ENCODE measurements at places on chromosomes 12 and 14.

DNA sequence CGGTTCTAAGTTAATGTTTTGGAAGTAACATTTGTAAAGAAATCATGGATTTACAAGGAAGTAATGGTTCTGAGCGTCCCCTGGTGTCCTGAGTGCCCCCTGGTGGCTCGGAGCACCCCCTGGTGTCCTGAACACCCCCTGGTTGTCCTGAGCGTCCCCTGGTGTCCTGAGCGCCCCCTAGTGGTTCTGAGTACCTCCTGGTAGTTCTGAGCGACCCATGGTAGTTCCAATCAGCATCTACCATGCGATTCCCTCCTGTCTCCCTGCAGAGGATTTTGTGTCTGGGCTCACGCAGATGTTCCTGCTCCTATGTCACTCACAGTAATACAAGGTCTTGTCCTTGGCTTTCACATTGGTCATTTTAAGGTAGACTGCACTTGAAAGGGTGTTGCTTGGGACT is 1352.9 kb downstream of the TMEM121 start:
- DNase-seq: no peak

- no peak for DNase-seq
Measured at GRCh38 chr14:27546111-27546510, 948.3 kb upstream of the NOVA1 start.

- DNase-seq: no peak
Measured at GRCh38 chr14:53890611-53891101, 66.0 kb downstream of the BMP4 start.

- no peak for DNase-seq
Measured at GRCh38 chr12:25376985-25377384, 126.3 kb upstream of the KRAS start.

- peak; percentile 20 for DNase-seq
Measured at GRCh38 chr12:103495469-103496456, at the start of gene C12orf42. Gene C12orf42 (minus strand): TSS chr12:103495968. CDS start chr12:103478426, 17,542 bp downstream.

DNA sequence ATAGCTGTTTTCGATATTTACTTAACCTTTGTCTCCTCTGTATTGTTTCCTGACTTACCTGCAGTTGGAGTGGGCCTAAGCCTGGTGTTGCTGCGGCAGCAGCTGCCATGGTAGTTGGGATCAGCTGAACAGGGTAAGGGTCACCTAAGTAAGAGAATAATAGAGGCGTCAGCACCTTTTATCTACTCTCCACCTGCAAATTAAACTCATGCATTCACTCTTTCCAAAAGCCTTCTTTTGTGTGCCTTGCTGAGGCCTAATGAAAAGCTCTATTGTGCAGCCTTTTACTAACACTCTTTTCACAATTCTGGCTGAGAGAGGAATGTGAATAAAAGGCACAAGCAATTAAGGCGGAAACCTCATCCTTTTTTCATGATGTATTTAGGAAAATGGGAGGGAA is 308.7 kb downstream of the SOX5 start:
- DNase-seq: no peak

GRCh38 chr12:78580296-78580695 is 284.3 kb upstream of the SYT1 start:
- DNase-seq: no peak

GRCh38 chr12:45326358-45326975 is 110.6 kb downstream of the ANO6 start:
- no peak for DNase-seq

Data from hypothalamus (tissue), 51 donors.